ENCODE measurements at places on chromosomes 7 and 10.

DNA sequence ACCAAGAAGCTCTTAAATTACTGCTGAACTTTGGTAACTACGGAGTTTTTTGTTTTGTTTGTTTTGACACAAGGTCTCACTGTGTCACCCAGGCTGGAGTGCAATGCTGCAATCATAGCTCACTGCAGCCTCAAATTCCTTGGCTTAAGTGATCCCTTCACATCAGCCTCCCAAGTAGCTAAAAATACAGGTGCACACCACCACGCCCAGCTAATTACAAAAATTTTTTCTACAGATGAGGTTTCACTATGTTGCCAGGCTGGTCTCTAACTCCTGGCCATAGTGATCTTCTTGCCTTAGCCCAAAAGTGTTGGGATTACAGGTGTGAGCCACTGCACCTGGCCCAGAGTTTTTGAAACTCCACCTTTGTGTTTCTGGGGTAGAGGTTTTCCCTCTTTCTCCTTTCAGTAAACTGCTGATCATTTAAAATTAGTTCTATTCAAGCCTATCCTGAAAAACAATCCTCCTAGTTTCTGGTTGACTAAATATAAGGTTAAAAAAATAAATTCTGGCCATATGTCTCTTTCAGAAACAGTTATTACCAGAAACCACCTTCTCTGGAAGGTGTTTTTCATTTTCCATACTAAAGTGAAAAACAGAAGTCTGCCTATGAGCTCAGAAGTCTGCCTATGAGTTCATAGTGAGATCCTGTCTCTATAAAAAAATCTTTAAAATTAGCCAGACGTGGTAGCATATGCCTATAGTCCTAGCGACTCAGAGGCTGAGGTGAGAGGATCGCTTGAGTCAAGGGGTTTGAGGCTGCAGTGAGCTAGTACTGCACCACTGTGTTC lies 63.9 kb downstream of the VOPP1 start:
- DNase-seq: no peak

GRCh38 chr10:12806228-12807095 lies 195.1 kb downstream of the CCDC3 start:
- no peak for DNase-seq

- DNase-seq: no peak
These were observed 54.0 kb downstream of the GSDME start for GRCh38 chr7:24703296-24703695.

DNA sequence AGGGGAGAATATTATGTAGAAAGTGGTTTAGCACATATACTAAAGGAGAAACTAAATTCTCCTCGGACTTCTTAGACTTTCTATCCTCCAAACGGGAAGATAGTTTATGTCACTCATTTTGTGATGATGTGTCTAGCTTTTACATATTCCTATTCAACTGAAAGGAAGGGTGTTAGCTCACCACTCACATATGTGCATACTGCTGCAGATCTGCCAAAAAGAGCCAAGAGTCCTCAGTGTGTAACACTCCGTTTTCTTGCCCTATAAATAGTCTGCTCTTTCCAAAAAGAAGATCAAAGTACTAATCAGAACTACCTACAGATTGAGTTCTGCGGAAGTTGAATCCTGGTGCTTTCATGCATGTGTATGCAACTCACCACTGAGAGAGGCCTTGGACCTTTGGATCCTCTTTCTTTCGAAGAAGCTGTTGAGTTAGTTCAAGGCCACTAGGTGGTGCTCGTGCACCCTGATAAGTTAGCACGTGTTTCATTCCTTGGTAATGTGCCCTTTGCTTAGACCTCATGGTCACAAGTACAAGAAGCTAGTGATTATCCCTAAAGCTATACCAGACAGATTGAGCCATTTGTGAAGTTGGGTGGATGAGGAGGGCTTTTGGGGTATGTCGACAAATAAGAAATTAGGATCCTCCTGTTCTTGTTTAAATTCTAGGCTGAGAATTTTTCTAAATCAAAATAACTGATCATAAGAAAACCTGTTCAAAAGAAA lies 14.1 kb downstream of the YAE1 start:
- peak; percentile 77 for DNase-seq

DNA sequence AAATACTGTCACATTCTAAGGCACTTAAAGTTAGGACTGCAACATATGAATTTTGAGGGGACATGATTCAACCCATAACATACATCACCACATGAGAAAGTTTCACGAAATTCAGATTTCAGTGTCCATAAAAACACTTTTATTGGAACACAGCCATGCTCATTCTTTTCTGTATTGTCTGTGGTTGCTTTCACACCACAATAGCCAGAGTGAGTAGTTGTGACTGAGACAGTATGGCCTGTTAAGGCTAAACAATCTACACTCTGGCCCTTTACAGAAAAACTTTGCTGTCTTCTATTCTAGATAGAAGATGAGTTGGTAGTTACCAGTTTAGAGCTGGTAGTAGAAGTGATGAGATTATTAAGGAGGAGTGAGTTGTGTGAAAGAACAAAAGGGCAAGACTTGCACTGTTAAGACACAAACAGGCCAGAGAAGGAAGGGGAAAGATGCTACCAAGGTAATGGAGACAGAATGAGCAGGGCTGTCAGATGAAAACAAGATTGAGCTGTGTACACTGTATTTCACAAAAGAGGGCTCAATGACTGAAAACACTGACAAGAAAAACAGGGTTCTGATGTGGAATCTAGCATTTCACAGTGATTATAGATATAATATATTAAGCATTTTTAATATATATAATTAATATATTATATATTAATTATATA lies 108.6 kb downstream of the PPP1R3A start:
- no peak for DNase-seq

GRCh38 chr10:18659819-18660535 lies 746 bp downstream of the ARL5B start:
- DNase-seq: peak; percentile 23

DNA sequence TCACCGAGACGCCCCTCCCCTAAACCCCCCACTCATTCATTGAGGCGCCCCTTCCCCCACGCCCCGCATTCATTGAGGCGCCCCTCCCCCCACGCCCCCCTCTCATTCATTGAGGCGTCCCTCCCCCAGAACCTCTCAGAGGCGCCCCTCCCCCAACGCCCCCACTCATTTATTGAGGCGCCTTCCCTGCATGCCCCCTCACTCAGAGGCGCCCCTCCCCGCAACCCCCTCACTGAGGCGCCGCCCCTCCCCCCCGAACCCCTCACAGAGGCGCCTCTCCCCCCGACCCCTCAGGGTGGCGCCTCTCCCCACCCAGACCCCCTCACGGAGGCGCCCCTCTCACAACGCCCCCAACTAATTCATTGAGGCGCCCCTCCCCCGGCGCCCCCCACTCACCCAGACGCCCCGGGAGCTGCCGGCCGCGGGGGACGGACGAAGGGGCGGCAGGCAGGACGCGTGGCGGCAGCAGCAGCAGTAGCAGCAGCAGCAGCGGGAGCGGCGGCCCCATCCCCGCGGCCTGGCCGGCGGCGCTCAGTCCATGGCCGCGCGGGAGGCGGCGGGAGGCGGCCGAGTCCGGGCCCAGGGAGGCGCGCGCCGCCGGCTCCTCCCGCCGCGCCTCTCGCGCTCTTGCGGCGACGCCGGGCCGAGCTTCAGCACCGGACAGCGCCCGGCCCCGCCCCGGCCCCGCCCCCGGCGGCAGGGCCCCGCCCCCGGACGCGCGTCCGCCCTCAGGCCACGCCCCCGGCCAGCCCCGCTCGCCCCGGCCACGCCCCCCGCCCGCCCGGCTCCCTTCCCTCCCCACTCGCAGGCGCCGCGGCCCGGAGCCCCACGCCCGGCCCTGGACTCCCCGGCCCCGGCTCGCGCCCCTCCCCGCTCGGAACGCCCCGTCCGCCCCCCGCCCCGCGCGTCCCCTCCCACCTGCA lies at the start of gene PTPRN2:
PTPRN2 (minus strand) TSS at position 662 of the 923 bp plus-strand sequence.
- no peak for DNase-seq

DNA sequence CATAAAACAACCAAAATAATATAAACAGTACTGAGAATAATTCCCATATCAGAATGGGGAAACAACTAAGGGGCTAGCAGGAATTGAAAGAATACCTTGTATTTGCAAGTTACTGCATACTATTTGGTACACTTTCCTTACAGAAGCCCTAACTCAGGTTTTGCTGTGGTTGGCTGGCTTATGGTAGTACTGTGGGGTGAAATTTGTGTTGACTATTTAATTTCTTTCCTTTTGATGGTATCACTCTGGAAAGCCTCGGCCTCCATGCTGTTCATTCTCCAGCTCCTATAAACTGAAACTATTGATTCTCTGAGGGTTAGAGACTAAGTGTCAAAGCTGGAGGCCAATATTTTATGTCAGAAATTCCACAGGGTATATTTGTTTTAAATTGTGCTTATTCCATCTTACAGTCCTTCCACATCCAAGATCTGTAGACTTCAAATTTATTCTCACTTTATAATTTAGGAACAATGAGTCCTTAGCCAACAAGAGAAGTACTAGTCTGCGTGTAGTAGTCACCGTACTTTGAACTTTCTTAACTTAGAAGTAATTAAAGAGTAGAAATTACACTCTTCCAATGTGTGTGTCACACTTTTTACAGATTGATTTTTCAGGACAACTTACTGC lies 13.4 kb downstream of the SKIDA1 start:
- no peak for DNase-seq

Measured in GM12878 (cell line).